RPMI7951 (cell line): ENCODE measurements at places on chromosomes 2 and 18. TPM values are rescaled to one million over a fixed set of nuclear protein-coding genes. Genes with fewer than 3 reads are reported as not detected.

ELOA2 gene
- total RNA-seq = not detected in 2 replicates

DNA sequence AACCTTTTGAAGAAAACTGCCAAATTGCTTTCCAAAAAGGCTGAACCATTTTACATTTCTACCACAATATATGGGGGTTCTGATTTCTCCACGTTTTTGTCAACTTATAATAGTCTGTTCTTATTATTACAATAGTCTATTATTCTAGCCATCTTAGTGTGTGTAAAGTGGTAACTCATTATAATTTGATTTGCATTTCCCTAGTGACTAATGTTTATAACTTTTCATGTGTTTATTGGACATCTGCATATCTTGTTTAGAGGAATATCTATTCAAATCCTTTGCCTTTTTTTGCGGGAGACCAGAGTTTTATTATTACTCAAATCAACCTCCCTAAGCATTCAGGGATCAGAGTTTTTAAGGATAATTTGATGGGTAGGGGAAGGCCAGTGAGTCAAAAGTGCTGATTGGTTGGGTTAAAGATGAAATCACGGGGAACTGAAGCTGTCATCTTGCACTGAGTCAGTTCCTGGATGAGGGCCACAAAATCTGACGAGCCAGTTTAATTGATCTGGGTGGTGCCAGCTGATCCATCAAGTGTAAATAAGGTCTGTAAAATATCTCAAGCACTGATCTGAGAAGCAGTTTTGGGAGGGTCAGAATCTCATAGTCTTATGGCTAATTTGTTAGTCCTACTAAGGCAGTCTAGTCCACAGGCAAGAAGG lies 303.4 kb upstream of the NCKAP5 start:
- DNase-seq = peak; percentile 31

NPHP1 gene
- 9.6 and 12.8 TPM in 2 replicates for total RNA-seq

ATP6V1B1 gene
- 0.68 and 2.8 TPM in 2 replicates for total RNA-seq

GRCh38 chr2:234964631-234965461 lies 13.0 kb downstream of the SH3BP4 start:
- DNase-seq = peak; percentile 94

SH3RF3 gene
- total RNA-seq = 4.3 and 4.6 TPM in 2 replicates

GRCh38 chr18:23127090-23127489 lies 8.2 kb upstream of the CABLES1 start:
- DNase-seq = no peak

- DNase-seq = no peak
Observed at GRCh38 chr2:200399636-200400035, 93.1 kb downstream of the SPATS2L start.

DNA sequence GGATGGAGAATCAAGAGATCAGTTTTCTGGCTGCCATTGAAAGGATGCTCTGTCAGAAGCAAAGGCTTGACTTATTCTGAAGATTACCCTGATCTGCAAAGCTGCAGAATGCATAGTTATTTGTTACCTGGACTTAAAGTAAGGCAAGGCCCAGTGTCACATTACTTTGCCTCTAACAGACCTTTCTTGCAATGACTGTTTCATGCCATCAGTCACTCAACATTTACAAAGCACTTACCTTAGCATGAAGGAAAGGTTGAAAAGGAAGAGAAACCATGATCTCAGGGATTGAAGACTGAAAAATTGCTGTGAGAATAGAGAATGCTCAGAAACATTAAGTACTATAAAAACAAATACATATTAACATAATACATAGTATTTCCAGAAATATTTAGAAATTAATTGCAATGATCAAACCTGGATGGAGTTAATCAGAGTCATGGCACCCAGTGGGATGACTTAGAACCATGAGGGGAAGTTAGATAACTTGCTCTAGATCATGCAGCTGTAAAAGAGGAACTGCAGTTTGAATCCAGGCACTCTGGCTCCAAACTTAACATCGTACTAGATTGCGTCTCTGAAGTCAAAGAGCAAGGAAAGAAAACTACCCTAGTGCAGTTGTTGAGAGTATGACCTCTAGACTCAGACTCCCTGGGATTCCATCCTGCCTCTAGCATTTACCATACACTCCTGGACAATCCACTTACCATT lies 26.5 kb upstream of the FAM117B start:
- no peak for DNase-seq

MC5R gene
- 0.49 TPM in 1 of 2 replicates, not detected in the other for total RNA-seq

KCNJ3 gene
- not detected in 2 replicates for total RNA-seq

DNA sequence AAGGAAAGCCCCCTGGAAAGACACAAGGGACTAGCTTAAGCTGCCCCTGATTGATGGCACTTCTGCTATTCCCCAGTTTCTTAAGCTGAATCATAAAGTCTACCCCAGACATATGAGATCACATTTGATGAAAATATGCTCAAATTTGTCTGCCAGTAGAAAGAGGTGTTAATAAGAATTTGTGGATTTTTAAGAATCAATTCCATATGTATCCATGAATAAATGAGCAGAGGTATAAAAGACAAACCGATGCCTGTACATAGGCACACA lies 119.9 kb downstream of the CCBE1 start:
- DNase-seq = no peak

GRCh38 chr2:167771628-167772027 lies 475.8 kb downstream of the STK39 start:
- no peak for DNase-seq

SGPP2 gene
- total RNA-seq = 0.10 TPM in 1 of 2 replicates, not detected in the other

DNA sequence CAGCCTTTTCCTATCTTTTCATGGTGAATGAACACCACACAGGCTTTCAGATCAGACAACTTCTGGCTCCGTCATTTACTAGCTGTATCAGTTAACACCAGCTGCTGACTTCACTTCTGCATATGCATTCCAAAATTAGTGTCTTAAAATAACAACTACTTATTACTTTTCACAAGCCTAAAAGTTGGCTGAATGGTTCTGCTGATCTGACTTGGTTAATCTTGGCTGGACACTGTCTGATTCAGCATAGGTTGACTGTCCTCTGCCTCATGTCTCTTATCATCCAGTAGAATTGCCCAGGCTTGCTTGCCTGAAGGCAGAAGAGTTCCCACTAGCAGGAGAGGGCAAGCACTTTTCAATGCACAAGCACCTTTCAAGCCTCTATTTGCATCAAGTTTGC lies 72.7 kb downstream of the MARCHF4 start:
- peak; percentile 60 for DNase-seq

GRCh38 chr2:85309699-85310321 lies 18.0 kb downstream of the TGOLN2 start:
- no peak for DNase-seq

DNA sequence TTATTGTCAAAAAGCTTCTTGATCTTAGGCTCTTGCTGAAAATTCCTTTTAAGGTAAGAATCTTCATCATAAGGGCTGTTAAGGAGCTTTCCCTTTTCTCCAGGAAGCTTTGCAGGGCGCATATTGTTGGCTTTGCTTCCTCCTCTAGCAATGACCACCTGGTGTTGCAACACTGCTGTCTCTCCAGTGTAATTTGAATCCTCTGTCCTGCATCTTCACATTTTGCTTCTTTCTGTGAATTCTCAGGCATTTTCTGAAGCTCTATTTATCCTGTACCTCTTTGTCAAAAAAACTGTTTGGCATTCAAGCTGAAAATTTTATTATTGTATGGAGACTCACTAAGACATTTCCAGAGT lies 533.1 kb upstream of the CHAC2 start:
- no peak for DNase-seq

DNA sequence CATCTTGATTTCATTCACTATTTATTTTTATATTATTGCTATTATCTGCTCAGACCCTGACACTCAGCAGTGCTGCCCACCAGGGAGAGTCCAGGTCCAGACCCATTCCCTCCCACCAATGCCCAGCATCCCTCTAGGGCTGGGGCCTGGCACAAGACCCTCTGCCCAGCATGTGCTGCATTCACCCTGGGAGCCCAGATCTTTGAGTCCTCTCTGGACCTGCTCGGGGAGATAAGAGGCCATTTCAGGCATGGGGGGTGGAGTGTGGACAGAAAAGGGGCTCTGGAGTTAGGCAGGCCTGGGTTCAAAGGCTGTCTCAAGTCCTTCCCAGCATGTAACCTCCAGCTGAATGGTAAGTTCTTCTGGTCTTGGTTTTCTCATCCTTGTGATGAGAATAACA lies 209.6 kb downstream of the CYP26B1 start:
- DNase-seq = no peak

TTN gene
- total RNA-seq = 0.10 and 0.12 TPM in 2 replicates

DNA sequence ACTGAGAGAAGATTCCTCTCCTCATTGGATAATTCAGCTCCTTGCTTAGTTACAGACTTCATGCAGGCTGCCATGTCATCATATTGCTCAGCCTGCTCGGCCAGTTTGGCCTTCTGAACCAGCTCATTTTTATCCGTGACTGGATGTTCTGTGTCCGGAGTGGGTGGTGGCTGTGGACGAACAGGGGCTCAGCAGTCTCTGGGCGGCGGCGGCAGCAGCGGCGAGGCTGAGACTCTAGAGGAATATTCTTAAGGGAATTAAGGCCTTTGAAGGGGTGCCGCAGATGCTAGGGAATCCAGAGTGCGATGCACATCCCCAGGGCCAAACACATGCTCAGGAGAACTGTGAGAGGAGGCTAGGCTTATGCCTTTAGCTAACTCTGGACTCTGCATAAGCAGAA lies 97.9 kb upstream of the GYPC start:
- no peak for DNase-seq

DNA sequence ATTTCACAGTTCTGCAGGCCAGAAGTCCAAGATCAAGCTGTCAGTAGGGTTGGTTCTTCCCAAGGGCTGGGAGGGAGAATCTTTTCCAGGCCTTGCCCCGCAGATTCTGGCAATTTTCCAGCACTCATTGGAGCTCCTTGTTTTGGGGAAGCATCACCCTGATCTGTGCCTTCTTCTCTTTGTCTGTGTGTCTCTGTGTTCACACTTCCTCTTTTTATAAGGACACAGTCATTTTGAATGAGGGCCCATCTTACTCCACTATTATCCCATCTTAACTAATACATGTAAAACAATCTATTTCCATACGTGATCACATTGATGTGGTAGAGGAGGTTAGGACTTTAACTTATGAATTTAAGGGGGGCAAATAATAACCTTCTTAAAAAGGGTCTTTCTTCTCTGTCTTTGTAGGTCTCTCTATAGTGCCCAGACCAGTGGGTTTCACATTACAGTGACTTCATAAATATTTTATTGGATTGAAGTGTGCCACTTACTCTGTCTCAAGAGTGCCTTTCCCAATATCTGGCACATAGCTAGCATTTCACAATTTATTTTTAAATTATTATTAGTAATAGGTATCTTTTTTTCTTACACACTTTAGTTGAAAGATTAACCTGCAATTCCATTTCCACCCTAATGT lies 68.9 kb upstream of the CBLN2 start:
- no peak for DNase-seq

GRCh38 chr2:166074430-166074829 lies 53.4 kb downstream of the SCN1A start:
- DNase-seq = no peak

GRCh38 chr18:54679318-54680149 lies 88.5 kb downstream of the DYNAP start:
- DNase-seq = peak; percentile 76

DNA sequence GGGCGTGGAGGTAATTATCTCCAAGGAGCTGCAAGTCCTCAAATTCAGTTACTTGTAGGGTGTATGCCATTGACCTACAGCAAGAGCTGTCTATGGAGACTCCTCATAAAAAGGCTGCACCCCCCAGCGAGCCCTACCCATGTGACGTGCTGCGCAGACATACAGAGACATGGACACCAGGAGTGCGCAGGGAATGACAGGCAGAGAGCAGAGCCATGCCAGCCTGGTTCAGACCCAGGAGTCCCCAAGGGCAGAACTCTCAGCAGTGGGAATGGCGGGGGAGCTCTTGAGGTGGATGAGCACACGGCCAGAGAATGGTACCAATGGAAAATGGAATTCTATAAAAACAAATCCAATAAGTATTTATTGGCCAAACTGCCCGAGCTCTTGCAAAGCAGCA lies 310.1 kb downstream of the MYCN start:
- DNase-seq = no peak

DNA sequence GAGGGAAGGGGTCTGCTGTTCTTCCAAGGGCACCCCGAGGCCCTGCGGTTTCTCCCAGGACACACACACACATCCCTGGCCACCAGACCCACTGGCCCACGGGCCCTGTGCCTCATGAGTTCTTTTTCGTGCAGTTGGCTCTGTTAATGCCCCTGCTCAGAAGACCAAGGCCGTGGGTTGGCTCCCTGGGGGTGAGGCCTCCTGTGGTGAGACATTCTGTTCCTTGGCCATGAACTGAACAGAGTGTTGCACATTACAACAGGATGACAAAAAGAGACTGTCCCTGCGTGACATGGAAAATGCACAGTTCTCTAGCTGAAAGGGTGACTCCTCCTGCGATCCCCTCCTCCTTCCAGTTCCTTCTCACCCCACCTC lies 30.7 kb downstream of the SH2D6 start:
- no peak for DNase-seq

DNA sequence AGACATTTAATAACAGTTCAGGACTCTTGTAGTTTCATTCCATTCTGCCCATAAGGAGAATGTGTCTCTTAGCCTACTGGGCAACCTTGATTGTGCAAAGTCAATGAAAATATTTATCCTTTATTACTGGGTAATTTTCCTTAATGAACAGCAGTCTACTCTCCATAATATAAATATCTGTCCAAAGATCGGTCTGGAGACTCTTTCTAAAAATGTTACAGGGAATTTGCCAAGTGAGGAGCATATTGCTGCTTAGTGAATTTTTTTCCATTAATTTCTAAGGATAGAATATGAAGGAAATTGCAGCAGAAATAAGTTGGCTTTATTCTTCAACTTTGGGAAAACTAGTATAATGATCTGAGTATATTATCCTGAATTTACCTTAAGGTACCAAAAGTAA lies 817.1 kb upstream of the FSHR start:
- DNase-seq = no peak

DNA sequence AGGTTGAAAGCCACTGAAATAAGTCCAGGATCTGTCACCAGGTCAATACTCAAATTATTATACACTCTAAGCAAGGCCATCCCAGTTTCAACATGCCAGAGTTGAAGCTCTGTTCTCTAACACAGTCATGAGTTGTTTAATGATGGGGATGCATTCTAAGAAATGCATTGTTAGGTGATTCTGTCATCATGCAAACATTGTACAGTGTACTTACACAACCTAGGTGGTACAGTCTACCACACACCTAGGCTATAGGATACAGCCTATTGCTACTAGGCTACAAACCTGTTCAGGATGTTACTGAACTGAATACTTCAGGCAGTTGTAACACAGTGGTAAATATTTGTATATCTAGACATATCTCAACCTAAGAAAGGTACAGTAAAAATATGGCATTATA lies 162.2 kb downstream of the BAZ2B start:
- DNase-seq = no peak

- DNase-seq = no peak
Observed at GRCh38 chr2:238203973-238204683, 633 bp upstream of the ILKAP start.

GRCh38 chr2:101843048-101843447 lies 145.5 kb downstream of the MAP4K4 start:
- DNase-seq = peak; percentile 42

RBM44 gene
- total RNA-seq = 0.88 and 1.7 TPM in 2 replicates
